ENCODE measurements at places on chromosomes 3 and 15. TPM values are rescaled to one million over a fixed set of nuclear protein-coding genes. Genes with fewer than 3 reads are reported as not detected.

PLXNB1 gene
- 90.2 TPM for polyA plus RNA-seq

P2RY1 gene
- polyA plus RNA-seq, result 4.1 TPM

MUSTN1 gene
- 12.1 TPM for polyA plus RNA-seq

CTXN2 gene
- polyA plus RNA-seq, result not detected

ADAM10 gene
- 60.2 TPM for polyA plus RNA-seq

ACOX2 gene
- 25.4 TPM for polyA plus RNA-seq

TRPC1 gene
- 12.6 TPM for polyA plus RNA-seq
